ENCODE measurements at places on chromosomes 6 and 20. TPM values are rescaled to one million over a fixed set of nuclear protein-coding genes. Genes with fewer than 3 reads are reported as not detected.

Gene AVP
- total RNA-seq: not detected

- no peak for DNase-seq
- no peak overlapping the region for H3K27ac ChIP-seq
- no peak overlapping the region for H3K4me3 ChIP-seq
- no peaks in the 10 kb centered on the region for H3K27me3 ChIP-seq
These were observed 8.8 kb downstream of the L3MBTL1 start for GRCh38 chr20:43516251-43516824.

GRCh38 chr20:23019403-23019802 lies 15.7 kb upstream of the SSTR4 start:
- H3K27ac ChIP-seq: no peak overlapping the region
- no peaks in the 10 kb centered on the region for H3K36me3 ChIP-seq
- DNase-seq: no peak

GRCh38 chr6:7811441-7811840 lies 85.5 kb downstream of the BMP6 start:
- no peak overlapping the region for H3K27ac ChIP-seq
- no peaks in the 10 kb centered on the region for H3K36me3 ChIP-seq
- no peaks in the 10 kb centered on the region for H3K27me3 ChIP-seq
- DNase-seq: no peak
- no peaks in the 10 kb centered on the region for H3K4me1 ChIP-seq
- no peak overlapping the region for H3K4me3 ChIP-seq

DNA sequence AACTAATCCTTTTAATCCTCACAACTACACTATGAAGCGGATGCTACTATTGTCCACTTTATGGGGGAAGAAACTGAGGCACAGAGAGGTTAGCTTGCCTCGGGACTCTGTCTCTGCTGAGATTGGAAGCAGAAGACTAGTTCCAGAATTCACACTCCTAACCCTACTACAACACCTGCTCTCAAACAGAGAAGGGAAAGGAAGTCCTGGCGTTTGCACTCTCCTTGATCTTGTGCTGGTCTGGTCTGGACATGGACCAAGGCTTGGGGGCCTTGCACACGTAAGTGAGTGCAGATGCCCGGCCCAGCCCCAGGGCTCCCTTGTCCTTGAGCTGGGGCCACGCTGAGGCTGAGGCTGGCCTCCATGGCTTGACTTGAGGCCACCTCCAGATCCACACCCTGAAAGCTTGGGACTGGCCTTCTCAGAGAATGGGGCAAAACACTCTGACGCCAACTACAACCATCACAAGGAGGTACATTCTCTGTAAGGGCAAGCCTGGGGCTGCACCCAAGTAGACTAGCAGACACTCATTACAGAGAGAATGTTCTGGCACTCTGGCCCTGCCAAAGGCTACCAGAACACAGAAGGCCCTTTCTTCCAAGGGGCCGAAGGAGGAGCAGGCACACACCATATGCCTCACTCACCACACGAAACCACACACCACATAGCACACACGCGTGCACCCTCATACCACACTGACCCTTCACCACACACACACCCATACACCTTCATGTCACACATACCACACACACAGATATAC lies 33.3 kb upstream of the EZR start:
- H3K4me1 ChIP-seq: peaks cover 13% of the 10 kb centered on the region
- no peak overlapping the region for H3K4me3 ChIP-seq
- peak overlapping the region; percentile 98 for H3K27ac ChIP-seq
- DNase-seq: no peak

- no peak overlapping the region for H3K4me3 ChIP-seq
- no peaks in the 10 kb centered on the region for H3K36me3 ChIP-seq
- DNase-seq: no peak
- no peaks in the 10 kb centered on the region for H3K27me3 ChIP-seq
These were observed 59.1 kb upstream of the RNF144B start for GRCh38 chr6:18328070-18328469.

- H3K4me1 ChIP-seq: peaks cover 4% of the 10 kb centered on the region
- no peak overlapping the region for H3K4me3 ChIP-seq
- H3K27me3 ChIP-seq: no peaks in the 10 kb centered on the region
- H3K36me3 ChIP-seq: no peaks in the 10 kb centered on the region
- no peak for DNase-seq
- H3K27ac ChIP-seq: no peak overlapping the region
These were observed 111.3 kb downstream of the TSHZ2 start for GRCh38 chr20:53083411-53083810.

DNA sequence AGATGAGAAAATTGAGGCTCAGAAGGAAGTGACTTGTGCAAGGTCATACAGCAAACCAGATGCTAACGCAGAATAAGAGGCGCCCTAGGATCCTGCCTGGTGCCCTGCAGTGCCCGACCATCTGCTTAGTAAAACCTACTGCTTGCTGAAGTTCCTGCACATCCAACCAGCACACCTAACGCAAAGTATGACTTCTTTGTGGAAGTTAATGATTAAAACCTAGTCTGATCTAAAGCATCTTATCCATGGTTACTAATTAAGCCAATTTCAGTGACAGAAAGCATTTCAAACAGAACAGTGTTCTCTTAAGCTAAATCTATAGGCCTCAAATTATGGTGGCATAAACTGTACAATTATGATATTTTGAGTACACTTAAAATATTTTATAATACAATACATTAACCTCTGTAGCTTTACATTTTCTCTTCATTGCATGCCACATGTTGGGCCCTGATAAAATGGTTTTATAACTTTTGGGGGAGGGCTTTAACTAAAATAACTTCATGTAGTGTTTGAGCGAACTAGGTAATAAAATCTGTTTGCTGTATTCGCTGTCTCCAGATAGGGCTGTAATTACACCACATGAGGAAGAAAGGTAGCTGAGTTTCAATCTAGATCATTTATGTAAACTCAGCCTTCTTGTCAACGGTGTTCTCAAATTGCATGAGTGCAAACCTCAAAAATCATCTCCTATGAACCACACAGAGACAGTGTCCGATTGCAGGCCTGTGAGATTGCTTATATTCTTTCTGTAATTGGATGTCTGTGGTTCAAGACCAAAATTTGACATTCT lies 37.5 kb upstream of the BEND3 start:
- H3K27me3 ChIP-seq: no peaks in the 10 kb centered on the region
- H3K36me3 ChIP-seq: no peaks in the 10 kb centered on the region
- no peak overlapping the region for H3K4me3 ChIP-seq
- no peak for DNase-seq
- no peaks in the 10 kb centered on the region for H3K4me1 ChIP-seq

GRCh38 chr6:28884423-28885131 lies 39.2 kb downstream of the TRIM27 start:
- no peak for DNase-seq
- no peak overlapping the region for H3K4me3 ChIP-seq
- no peak overlapping the region for H3K27ac ChIP-seq
- H3K4me1 ChIP-seq: no peaks in the 10 kb centered on the region
- peaks cover 2% of the 10 kb centered on the region for H3K36me3 ChIP-seq

GRCh38 chr20:15645816-15646215 lies 927.4 kb downstream of the KIF16B start:
- H3K4me1 ChIP-seq: no peaks in the 10 kb centered on the region
- H3K27me3 ChIP-seq: no peaks in the 10 kb centered on the region
- no peak for DNase-seq
- no peak overlapping the region for H3K27ac ChIP-seq
- no peaks in the 10 kb centered on the region for H3K36me3 ChIP-seq
- no peak overlapping the region for H3K4me3 ChIP-seq

- no peak overlapping the region for H3K27ac ChIP-seq
- peaks cover 21% of the 10 kb centered on the region for H3K4me1 ChIP-seq
- H3K36me3 ChIP-seq: no peaks in the 10 kb centered on the region
These were observed 282.6 kb downstream of the CDC5L start for GRCh38 chr6:44670146-44670545.

DNA sequence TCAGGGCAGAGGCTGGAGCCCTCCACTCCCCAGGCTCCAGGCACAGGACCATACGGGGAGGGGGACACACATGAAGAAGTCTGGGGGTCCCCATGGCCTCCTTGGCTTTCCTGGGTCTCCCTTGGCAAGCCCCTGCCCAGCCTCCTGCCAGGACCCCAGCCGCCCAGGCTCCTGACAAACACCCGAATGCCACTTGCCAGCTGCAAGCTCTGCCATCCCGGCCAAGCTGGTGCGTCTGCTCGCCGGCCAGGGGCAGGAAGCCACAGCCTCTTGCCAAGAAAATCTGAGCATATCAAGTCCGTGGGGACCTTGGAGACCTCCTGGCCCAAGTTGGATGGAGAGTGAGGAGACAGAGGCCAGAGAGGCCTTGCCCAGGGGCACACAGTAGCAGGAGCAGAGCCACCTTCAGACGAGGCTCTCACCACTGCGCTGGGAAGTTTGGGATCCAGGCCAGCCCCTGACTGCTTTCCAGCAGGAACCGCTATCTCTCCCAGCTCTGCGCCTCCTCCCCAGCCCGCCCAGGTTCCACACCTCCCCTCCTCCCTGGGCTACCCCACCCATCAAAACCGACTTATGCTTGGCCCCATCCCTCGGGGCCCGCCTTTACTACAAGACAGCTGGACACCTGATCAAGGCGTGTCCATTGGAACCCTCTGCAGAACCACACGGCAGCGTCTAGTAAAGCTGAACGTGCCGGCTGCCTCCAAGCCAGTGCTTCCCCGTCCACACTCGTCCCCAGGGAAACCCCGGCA lies 80.2 kb downstream of the GRM4 start:
- H3K4me1 ChIP-seq: no peaks in the 10 kb centered on the region
- no peak for DNase-seq
- H3K4me3 ChIP-seq: no peak overlapping the region
- H3K36me3 ChIP-seq: no peaks in the 10 kb centered on the region
- H3K27me3 ChIP-seq: no peaks in the 10 kb centered on the region
- H3K27ac ChIP-seq: no peak overlapping the region

DNA sequence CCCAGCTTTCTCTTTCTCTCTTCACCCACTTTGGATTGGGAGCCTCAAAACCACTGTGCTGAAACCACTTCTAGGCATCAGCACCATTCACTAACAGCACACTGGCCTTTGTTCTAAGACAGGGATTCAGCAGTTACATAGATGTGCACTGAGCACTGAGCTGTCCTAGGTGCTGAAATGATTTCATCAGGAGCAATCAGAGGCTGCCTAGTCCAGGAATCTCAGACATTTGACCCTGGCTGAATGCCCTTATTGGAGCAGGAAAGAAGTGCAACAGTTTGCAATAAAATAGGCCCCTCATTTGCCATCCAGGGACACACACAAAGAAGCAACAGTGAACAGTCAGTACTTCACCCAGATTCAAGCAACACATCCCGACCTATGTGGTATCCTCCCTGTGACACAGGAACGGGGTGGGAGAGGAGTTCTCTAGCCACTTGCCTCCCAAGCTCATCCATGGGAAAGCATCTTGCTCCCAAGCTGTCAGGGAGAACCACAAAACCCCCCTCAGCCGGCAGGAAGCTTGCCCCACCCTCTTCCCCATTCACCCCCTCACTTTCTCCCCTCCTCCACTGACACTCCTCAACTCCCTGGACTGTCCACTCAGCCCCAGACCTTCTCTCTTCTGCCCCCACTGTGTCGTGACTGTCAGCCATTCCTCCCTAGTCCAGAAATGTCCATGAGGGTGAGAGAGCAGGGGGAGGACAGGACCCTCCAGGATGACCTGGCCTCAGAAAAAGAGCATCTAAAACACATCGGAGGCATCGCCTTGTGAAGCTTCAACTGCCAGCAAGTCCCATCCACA lies 304.4 kb downstream of the PREX1 start:
- no peaks in the 10 kb centered on the region for H3K4me1 ChIP-seq
- no peak overlapping the region for H3K4me3 ChIP-seq

- H3K36me3 ChIP-seq: no peaks in the 10 kb centered on the region
- H3K4me3 ChIP-seq: no peak overlapping the region
- no peak for DNase-seq
- no peaks in the 10 kb centered on the region for H3K27me3 ChIP-seq
- H3K27ac ChIP-seq: no peak overlapping the region
These were observed 25.5 kb downstream of the RWDD2A start for GRCh38 chr6:83218646-83219045.

- H3K4me1 ChIP-seq: no peaks in the 10 kb centered on the region
- DNase-seq: no peak
- H3K36me3 ChIP-seq: no peaks in the 10 kb centered on the region
- H3K27ac ChIP-seq: no peak overlapping the region
- H3K4me3 ChIP-seq: no peak overlapping the region
These were observed 133.9 kb upstream of the SSTR4 start for GRCh38 chr20:22901164-22901563.

DNA sequence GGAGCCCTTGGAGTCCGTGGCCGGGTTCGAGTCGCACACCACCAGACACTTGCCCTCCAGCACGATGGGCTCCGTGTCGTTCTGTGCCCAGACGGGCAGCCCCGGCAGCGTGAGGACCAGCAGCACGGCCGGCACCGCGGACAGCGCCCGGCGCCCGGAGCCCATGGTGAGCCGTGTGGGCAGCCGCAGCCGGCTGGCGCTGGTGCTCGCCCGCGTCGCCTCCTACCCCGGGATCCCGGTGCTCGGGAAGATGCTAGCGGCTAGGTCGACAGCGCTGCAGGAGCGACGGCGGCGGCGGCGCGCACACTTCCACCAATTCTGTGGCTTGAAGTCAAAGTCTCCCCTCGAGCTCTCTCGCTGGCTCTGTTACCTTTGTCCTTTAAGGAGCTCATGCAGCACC lies 1.3 kb downstream of the CBLN4 start:
- H3K27ac ChIP-seq: no peak overlapping the region
- H3K36me3 ChIP-seq: peaks cover 10% of the 10 kb centered on the region
- peaks cover 30% of the 10 kb centered on the region for H3K27me3 ChIP-seq
- no peak overlapping the region for H3K4me3 ChIP-seq
- peak; percentile 63 for DNase-seq

DNA sequence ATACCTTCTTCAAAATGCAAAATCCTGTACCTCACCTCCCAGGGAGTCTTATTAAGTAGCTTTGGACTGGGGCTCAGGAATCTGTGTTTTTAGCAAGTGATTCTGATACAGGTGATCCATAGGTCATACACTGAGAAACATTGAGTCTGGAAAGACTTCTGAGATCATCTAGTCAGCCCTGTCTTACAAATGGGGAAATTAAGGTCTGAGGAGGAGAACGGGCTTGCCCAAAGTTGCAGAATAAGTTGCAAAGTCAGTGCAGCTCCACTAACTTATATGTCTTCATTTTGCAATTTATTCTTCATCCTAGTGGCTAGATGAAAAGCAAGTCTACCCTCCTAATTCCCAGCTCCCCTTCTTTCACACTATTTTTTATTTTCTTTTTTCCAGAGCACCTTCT lies 28.9 kb downstream of the KCNS1 start:
- DNase-seq: no peak
- H3K4me1 ChIP-seq: peaks cover 6% of the 10 kb centered on the region
- H3K27ac ChIP-seq: no peak overlapping the region
- H3K4me3 ChIP-seq: no peak overlapping the region
